ENCODE measurements at places on chromosomes 7 and 10.
A peak's percentile ranks its signal among the peaks of the same experiment; 100 is the strongest.

GRCh38 chr7:55490099-55490498 lies 82.2 kb downstream of the VOPP1 start:
- no peak for DNase-seq

- no peak for DNase-seq
Measured at GRCh38 chr7:55884321-55884720, 2.9 kb upstream of the ZNF713 start.

GRCh38 chr10:119401671-119402395 lies 140.7 kb downstream of the RGS10 start:
- DNase-seq: no peak

DNA sequence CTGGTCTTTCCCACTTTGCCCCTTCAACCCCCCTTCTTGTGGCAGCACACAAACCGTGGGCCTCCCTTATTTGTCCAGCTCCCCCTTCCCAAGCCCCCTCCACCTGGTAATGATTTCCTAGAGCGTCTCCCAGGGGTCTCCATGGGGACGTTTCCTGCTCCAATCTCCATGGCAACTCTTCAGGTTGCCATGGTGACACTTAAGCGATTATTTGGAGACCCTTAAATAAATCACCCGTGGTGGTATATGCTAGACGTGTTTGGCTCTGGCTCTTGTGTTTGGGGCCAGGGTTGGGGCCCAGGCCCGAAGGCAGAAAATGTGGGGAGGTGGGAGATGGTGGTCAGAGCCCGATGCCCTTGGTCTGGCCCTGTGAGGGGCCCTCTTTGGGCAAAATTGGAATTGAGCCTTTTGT lies 41.1 kb upstream of the DLG5 start:
- DNase-seq: no peak

- DNase-seq: no peak
Measured at GRCh38 chr10:88291289-88292184, 291.6 kb downstream of the RNLS start.

DNA sequence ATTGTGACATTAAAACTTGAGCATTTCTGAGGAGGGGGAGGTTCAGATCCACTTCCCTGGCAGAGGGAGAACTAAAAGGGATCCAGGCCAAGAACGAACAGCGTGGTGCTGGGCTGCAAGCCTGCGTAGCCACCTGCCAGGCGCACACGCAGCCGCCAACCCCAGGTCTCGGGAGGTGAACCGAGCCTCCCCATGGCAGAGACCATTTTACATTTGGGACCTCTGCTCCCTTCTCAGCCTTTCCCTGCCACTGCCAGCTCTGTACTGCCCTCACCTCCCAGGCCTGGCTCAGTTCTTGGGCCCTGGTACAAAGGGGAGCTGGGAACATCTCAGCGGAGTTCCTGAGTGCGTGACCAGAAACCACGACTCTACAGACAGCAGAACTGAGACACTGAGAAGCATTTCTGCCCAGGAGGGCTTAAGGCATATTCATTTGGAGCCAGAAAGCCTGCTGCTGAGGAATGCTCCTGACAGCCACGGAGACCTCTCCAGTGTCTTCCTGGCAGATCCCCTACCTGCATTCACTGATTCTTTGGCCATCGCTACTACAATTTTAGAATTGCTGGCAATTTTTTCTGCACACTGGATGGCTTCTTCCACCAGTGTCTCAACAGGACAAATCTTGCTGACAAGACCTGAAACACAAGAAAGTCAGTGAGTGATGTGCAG lies 7.6 kb downstream of the ECHS1 start:
- no peak for DNase-seq

DNA sequence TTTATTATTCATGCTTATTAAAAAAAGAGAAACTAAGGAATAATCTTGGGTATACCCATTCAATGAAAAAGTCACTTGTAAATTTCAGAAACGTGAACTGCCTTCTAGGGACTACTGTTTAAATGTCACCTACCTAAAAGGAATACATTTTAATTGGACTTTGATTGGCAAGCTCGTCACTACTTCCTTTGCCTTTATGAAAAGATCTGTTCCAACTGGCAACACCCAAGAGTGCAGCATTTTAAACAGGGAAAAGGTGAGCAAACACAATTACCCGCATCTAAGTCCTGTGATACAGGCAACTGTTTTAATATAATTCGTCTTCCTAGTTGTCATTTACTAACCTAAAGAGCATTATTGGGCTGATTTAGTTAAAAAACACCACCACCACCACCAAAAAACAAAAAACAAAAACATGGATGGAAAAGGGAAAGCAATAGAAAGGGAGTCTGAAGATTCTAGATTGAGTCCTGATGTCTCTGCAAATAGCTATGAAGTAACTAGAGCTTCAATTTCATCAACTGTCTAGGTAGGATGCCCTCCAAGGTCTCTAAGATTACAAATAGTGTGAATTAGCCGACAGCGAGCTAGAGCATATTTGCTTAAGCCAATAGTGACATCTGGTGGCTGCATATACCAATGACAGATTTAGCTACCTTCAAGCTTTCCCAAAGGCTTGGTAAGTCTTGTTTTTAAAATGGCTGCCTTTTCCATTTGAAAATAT lies 33.8 kb upstream of the ICA1 start:
- peak; percentile 97 for DNase-seq

- DNase-seq: no peak
Measured at GRCh38 chr7:6106140-6106904, 75.1 kb downstream of the ANKRD61 start.

DNA sequence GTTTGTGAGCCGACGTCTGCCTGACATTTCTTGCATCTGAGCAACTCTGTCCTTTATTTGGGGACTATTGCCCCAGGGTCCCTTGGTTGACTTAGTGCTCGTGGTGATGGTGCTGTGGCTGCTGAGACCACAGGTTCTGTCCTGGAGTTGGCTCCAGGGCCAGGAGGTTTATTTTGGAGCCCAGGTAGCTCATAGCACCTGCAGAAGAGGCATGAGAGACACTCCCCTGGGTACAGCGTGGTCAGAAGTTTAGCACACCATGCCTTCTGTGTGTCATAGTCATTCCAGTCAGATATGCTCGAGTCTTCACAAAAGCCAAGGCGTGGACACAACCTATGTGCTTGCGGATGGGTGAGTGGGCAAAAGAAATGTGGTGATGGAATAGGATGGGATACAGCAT lies 496.9 kb downstream of the TCERG1L start:
- no peak for DNase-seq

- no peak for DNase-seq
Measured at GRCh38 chr10:127880557-127880956, 12.2 kb downstream of the CLRN3 start.

GRCh38 chr10:33274096-33274785 lies 60.2 kb downstream of the NRP1 start:
- no peak for DNase-seq

DNA sequence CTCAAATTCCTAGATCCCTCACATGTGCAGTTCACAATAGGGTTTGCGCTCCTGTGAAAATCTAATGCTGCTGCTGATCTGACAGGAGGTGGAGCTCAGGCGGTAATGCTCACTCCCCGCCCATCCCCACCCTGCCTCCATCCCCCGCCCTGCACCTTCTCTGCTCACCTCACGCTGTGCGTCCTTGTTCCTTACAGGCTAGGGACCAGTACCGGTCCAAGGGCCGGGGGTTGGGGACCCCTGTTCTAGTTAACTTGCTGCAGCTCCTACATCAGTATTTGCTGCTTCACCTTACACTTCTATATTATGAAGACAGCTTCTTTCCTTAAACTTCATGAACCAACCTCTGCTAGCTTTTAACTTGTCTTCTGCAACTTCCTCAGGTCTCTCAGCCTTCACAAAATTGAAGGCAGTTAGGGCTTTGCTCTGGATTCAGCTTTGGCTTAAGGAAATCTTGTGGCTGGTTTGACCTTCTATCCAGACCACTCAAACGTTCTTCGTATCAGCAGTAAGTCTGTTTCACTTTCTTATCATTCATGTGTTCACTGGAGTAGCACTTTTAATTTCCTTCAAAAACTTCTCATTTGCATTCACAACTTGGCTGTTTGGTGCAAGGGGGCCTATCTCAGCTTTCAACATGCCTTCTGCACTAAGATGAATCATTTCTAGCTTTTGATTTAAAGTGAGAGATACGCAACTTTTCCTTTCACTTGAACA lies 1.7 kb upstream of the TNKS2 start:
- DNase-seq: no peak

DNA sequence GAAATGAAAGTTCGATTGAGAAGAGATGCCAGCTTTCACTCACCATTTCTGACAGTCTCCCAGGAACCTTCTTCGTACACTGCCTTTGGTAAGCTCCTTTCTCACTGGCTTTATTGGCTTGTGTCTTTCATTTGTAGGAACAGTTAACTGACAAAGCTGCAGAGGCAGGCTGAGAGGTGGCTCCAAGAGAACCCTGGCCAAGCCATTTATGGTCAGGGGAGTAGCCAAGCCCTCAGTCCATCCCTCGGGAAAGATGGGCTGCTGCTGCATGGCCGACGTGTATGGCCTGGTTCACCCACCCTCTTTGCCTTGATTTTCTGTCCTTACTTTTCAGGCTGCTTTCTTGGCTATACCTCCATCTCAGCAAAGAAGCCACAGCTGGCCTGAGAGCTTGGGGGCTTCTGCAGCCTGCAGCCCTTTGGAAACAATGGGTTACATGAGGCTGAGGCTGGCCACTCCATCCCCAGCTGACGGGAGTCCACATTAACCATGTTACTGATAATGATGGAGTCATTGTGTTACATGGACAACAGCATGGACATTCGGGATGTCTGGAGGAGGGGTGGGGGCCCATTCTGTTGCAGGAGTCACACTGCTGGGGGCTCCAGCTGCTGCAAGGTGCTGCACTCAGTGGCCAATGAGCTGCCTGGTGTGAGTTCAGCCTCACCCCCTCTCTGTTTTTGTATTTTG lies at the start of gene OPALIN:
OPALIN (minus strand) TSS at position 152 of the 690 bp plus-strand sequence; CDS start at position 46, 106 bp downstream.
- DNase-seq: no peak

- no peak for DNase-seq
Measured at GRCh38 chr10:3972460-3973301, 187.7 kb upstream of the KLF6 start.

- no peak for DNase-seq
Measured at GRCh38 chr10:55200020-55200419, 399.0 kb upstream of the PCDH15 start.

GRCh38 chr10:102311025-102311420 lies 65.7 kb downstream of the GBF1 start:
- no peak for DNase-seq

DNA sequence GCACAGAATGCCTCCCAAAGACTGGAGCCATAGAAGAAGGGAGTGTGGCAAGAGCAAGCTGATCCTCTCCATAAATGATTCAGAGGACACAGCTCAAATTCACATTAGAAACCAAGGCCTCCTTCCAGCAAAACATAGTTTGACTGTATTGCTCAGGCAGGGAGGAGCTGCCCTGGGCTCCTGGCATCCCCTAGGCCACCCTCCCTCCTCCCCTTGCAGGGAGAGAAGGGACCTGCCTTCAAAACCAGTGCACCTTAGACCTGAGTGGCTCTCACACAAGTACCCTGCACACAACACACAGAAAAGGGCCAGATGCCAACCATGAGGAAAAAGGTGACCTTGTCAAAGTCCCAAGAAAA lies 64.7 kb downstream of the CREB3L2 start:
- no peak for DNase-seq

DNA sequence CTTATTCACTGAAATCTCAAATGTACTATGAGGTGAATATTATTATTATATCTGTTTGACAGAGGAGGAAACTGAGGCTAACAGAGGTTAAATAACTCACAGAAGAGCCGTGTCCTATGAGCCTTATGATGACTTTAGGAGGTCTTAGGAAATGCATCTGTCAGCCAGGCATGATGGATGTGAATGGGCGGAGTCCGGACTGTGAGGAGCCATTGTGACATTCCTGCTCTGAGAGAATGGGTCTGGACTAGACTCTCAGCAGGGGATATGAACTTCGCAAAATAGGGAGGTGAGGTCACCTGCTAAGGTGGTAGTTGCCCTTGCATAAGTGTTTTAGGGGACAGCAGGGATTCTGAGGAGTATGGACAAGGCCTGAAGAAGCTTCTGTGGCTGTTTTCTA lies 153.6 kb downstream of the TMEM178B start:
- DNase-seq: no peak

GRCh38 chr7:124388751-124389150 lies 355.9 kb upstream of the TMEM229A start:
- DNase-seq: no peak

DNA sequence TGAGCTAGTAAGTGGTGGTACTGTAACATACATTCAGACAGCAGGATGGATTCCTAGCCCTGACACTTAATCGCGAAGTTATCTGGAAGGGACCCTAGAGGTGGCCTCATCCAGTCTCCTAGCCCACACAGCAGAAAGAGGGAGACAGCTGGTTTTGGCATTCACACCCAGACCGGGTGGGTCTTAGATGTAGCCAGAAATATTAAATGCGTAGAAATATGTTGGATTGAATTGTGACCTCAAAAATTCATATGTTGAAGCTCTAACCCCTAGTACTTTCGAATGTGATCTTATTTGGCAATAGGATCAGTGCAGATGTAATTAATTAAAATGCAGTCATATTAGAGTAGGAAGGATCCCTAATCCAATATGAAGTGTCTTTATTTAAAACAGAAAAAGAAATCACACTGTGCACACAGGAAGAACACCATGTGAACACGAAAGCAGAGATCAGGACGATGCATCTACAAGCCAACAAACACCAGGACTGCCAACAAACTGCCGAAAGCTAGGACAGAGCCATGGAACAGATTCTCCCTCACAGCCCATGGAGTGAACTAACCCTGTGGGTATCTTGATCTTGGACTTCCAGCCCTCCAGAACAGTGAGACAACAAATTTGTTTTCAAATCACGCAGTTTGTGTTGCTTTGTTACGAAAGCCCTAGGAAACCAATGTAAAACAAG lies 2.9 kb upstream of the XPNPEP1 start:
- no peak for DNase-seq

GRCh38 chr10:80156216-80156615 lies 23.7 kb downstream of the PLAC9 start:
- no peak for DNase-seq

- no peak for DNase-seq
Measured at GRCh38 chr7:151488096-151488495, 31.6 kb downstream of the RHEB start.

- DNase-seq: no peak
Measured at GRCh38 chr7:35691827-35692307, 3.1 kb downstream of the HERPUD2 start.

- no peak for DNase-seq
Measured at GRCh38 chr7:35336444-35336843, 82.5 kb upstream of the TBX20 start.

- DNase-seq: no peak
Measured at GRCh38 chr10:8045726-8046494, 8.6 kb upstream of the GATA3 start.

DNA sequence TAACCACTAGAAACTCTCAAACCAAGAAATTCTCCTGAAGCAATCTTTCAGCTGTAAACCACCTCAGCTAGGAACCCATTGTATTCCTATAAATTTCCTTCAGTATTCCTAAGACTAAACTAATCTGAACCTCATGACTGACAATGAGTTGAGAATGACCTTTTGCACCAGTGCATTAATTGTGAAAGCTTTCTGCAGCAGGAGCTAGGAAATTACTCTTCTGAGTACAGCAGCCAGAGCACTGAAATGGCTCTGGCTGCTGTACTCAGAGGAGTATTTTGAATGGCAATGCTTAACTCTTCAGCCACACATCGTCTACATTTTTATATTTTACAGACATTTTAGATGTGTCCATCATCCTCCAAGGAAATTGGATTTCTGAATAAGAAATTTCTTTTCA lies 109.7 kb downstream of the PCDH15 start:
- no peak for DNase-seq

- DNase-seq: no peak
Measured at GRCh38 chr10:84329196-84329611, 815 bp downstream of the CCSER2 start.

- no peak for DNase-seq
Measured at GRCh38 chr7:116924741-116925140, 28.6 kb upstream of the ST7 start.

All from NCI-H2107 (cell line).